Spinal cord (tissue), 10 donors: ENCODE measurements at places on chromosomes 2 and 18. TPM values are rescaled to one million over a fixed set of nuclear protein-coding genes. Genes with fewer than 3 reads are reported as not detected.

The DNAJC5G gene
- 0.50 TPM for total RNA-seq

The PROKR1 gene
- 2.2 TPM for total RNA-seq

The SPR gene
- 4.1 TPM for total RNA-seq

The C2orf92 gene
- 13.7 TPM for total RNA-seq

The KANSL3 gene
- total RNA-seq: 31.2 TPM

DNA sequence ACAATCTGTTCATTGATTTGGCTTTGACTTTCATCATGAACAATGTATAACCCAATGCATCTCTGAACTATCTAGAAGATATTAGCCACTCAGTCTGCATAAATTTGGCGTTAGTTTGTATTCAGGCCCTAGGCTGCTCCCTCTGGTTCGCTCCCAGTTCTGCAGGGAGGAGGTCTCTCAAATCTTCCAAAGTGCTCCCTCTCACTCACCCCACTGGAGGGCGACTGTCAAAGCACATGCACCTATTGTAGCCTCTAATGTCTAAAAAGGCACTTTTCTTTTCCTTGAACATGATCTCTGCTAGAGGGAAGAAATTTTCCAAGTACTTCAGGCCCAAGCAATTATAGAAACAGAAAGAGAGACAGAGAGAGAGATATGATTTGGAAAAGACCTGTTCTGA, 291.5 kb downstream of the TDRD15 start:
- H3K36me3 ChIP-seq: no peaks in the 10 kb centered on the region
- no peak overlapping the region for H3K27ac ChIP-seq
- H3K4me1 ChIP-seq: no peaks in the 10 kb centered on the region
- DNase-seq: no peak

GRCh38 chr2:15050483-15050882, 418.0 kb downstream of the LRATD1 start:
- H3K27me3 ChIP-seq: no peaks in the 10 kb centered on the region
- no peaks in the 10 kb centered on the region for H3K36me3 ChIP-seq
- H3K4me1 ChIP-seq: peaks cover 6% of the 10 kb centered on the region
- no peak overlapping the region for H3K27ac ChIP-seq

DNA sequence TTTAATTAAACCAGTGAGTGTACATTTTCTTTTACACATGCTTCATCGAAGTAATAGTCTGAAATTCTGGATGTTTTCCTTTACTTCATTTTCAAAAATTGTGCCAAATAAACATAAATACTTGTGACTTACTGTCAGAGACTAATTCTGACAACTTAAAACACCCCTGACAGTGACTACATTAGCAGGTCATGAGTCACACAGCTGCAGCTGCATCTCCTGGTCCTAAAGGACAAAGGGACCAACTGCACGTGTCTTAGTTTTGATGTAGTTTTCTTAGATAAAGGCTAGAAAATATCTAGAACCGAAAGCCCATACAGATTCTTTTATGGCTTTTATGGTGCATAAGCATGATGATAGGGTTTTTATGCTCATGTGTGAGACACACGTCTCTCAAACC, 29.6 kb upstream of the DSC3 start:
- H3K4me3 ChIP-seq: no peak overlapping the region
- no peaks in the 10 kb centered on the region for H3K36me3 ChIP-seq
- H3K4me1 ChIP-seq: no peaks in the 10 kb centered on the region

- H3K27ac ChIP-seq: no peak overlapping the region
- no peaks in the 10 kb centered on the region for H3K36me3 ChIP-seq
- H3K4me3 ChIP-seq: no peak overlapping the region
- no peaks in the 10 kb centered on the region for H3K27me3 ChIP-seq
These were observed 20.7 kb downstream of the TMEM178A start for GRCh38 chr2:39686456-39686855.

DNA sequence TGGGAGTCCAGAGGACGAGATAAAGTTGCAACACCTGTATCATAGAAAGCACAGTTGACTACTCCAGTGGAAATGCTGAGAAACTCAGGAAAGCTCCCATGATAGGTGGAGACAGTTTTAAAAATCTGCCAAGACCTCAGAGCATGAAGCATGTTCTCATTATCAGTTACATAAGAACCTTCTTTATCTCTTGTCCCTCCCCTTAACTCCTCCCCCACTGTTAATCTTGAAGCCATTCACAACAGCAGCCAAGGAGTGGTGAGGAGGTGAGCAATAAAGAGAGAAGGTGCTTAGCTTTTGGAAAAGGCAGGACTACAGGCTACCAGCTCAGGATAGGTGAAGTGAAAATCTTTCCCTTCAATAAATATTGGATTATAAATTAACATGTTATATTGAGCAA, 657.9 kb downstream of the NYAP2 start:
- H3K27ac ChIP-seq: no peak overlapping the region
- no peaks in the 10 kb centered on the region for H3K27me3 ChIP-seq
- no peak for DNase-seq
- no peaks in the 10 kb centered on the region for H3K4me1 ChIP-seq
